ENCODE measurements at places on chromosomes 3 and 15.

DNA sequence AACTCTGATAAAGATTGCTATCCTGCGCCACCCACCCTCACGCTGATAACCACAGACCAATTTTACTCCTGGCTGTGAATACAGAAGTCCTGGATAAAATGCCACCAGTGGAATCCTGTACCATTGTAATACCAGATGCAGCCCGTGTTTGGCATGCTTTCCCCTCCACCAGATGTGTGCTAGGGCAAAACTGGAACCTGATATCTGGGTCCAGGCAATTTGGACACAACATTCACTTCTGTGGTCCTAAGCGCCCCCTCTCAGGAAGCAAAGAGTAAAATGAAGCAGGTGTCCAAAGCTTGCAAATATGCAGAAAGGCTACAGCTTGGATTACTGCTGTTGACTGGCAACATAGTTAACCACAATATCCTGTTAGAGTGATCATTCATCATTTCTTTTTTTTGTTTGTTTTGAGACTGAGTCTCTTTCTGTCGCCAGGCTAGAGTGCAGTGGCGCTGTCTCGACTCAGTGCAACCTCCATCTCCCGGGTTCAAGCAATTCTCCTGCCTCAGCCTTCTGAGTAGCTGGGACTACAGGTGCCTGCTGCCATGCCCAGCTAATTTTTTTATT, 32.8 kb downstream of the LOXL1 start:
- peak; percentile 90 for DNase-seq

- no peak for DNase-seq
Observed at GRCh38 chr15:75064846-75065245, 41.5 kb downstream of the PPCDC start.

DNA sequence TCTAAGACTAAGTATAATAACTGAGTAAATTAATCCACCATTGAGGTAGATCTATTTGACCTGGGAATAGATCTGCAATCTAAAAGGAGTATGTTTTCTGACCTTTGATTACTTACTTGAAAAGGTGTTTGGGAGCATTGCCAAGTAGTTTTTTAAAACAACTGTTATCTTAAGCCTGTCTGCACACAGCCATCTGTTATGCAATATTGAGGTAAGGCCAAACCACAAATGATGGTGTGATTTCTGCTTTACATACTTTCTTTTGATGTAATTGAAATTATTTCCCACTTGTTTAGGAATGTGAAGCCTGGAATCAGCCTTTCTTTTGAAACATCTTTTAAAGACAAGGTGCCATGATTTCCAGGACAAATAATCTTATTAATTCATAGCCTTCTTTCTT, 274.0 kb downstream of the BBX start:
- peak; percentile 24 for DNase-seq

GRCh38 chr3:87186608-87187159, 40.4 kb upstream of the CHMP2B start:
- DNase-seq = no peak

- no peak for DNase-seq
Observed at GRCh38 chr3:32284443-32285212, 46.1 kb downstream of the CMTM8 start.

DNA sequence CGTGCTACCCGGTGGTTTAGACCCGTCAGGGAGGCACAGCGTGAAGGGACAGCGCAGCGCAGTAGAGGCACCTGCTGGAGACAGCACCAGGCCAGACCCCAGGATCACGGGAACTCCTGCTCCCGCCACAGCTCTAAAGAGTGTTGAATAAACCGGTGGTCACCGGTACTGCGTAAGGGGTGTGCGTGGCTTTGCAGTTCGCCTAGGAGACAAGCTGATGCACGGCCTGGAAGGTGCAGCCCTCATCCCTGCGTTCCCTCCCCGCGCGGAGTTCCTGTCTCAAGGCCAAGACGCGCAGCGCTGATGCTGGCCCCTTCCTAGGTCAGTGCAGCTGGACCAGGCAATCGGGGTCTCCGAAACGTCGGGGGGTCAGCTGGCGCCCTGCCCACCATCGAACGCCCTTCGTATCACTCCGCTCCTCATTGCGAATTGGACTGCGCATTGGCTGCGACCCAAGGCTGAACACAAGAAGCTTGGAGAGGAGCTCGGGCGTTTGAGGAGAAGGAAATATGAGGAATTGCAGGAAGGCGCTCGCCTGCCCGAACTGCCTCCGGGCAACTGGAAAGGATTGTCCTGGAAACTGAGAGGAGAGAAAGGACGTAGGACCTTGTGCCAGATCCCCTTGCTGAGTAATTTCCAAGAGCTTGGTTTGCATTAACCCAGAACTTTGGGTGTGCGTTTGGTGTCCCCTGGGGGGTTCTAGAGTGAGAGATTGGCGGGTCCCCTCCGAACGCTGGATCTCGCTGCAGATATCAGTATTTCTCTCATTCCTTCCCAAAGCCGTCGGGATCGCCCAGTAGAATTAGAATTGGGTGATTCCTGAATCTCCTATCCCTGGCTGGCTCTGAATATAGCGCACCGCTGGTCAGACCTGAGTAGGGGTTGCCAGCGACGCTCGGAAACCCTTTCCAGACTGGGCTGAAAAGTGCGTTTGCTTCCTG, 2.3 kb upstream of the SOX14 start:
- no peak for DNase-seq
